ENCODE measurements at places on chromosomes 12 and 14.

GRCh38 chr14:94042433-94043091 lies 16.4 kb downstream of the OTUB2 start:
- no peak for DNase-seq

DNA sequence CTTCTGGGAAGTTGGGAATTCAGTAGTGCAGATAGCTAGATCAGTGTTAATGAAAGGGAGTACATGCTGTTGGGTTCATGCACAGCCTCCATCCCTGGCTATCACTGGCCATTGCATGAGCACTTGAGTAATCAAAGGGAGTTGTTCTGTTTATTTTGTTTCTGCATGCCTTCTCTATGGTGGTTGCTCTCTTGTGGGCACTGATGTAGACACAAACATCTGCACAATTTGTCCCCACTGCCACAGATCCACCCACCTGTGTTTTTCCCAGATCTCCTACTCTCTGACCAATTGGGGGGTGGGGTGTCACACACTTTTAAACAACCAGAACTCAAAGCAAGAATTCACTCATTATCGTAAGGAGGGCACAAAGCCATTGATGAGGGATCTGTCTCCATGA lies 89.7 kb upstream of the DHRS4 start:
- no peak for DNase-seq

- DNase-seq: no peak
These were observed 417.5 kb downstream of the TMEM117 start for GRCh38 chr12:44253338-44253856.

DNA sequence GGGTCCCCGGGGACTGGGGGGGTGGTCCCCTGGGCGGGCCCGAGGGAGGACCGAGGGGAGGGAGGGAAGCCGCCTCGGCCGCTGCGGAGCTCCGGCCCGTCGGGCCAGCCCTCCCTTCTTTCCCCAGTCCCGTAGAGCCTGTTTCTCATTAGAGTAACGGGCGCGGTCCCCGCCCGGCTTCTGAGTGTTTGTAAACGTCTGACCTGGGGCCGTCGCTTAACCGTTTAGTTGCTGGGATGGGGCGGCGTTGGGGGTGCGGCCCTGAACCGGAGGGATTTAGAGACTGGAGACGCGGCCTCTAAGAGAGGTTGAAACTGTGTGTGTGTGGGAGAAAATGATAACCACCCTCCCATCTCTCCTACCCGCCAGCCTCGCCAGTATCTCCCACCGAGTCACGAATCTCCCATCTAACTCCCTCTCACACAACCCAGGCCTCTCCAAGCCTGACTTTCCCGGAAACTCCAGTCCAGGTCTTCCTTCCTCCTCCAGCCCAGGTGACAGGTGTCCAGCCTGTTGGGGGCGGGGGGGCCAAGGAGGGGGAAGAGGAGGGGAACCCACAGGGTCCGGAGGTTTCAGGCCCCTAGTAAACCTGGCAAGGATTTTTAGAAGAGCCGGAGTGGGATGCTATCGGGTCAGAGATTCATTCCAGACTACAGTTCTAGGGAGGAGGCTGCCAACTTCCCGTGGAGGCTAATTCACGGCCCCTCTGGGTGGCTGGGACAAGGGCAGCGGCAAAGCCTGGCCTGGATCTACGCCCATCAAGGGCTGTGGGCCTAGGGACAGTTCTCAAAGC lies 1.1 kb upstream of the NFATC4 start:
- DNase-seq: no peak

GRCh38 chr12:122152754-122153153 lies 21.3 kb downstream of the IL31 start:
- no peak for DNase-seq
